ENCODE measurements at places on chromosomes 5 and 9.

DNA sequence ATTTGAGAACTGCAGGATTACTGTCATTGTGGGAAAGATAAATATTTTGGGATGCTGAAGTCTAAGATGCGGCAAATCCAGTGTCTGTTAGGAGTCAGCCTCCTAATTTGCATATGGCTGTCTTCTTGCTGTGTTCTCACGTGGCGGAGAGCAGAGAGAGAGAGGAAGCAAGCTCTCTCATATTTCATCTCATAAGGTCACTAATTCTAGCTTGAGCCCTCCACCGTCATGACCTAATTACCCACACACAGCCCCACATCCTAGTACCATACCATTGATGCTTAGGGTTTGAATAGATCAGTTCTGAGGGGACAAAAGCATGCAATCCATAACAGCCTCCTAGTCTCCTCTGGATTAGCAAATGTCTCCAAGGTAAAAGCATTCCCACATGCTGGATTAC lies 124.5 kb downstream of the CDH12 start:
- DNase-seq: no peak

- no peak for DNase-seq
These were observed at the start of gene SLC36A3 for GRCh38 chr5:151303666-151304065. TSS of gene SLC36A3 (minus strand) at chr5:151303766. CDS start at chr5:151303354, 412 bp downstream.

- no peak for DNase-seq
These were observed 286.1 kb downstream of the ANXA1 start for GRCh38 chr9:73437758-73438157.

DNA sequence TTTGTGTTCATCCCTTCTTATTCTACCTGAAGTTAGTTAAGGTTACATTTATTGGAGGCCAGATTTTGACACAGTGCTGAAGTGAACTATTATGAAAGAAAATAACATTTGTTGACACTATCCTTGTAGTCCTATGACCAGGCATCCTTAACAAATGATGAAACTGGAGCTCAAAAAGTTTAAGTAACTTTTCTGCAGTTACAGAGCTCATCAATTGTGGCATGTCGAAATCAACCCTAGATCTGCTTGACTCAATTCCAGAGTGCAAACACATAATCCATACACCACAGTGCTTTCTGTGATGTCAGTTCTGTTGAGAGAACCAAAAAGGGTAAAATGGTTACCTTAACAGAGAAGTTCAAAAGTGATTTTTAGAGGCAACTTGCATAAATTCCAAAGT lies 28.6 kb downstream of the KCNN2 start:
- DNase-seq: no peak

DNA sequence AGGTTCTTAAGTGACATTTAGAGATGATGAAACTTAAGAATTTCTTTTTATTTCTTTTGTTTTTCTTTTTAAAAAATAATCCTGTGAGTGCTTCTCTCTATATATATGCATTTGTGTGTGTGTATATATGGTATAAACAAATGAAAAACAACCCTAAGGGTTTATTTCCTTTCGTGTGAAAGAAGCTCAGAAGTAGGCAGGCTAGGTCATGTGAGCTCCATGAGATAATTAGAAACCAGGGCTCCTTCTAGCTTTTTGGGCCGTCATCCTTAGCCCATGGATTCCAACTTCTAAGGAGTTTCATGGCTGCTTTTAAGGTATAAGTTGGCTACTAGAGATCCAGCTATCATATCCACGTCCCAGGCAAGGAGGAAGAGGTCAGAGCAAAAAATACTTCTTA lies 11.2 kb downstream of the C9orf43 start:
- DNase-seq: no peak
